ENCODE measurements at places on chromosomes 11 and 22. TPM values are rescaled to one million over a fixed set of nuclear protein-coding genes. Genes with fewer than 3 reads are reported as not detected.

The SLC22A9 gene
- total RNA-seq = not detected

The CATSPERZ gene
- total RNA-seq = not detected

The SYT12 gene
- total RNA-seq = 0.13 TPM

The DDI1 gene
- not detected for total RNA-seq

DNA sequence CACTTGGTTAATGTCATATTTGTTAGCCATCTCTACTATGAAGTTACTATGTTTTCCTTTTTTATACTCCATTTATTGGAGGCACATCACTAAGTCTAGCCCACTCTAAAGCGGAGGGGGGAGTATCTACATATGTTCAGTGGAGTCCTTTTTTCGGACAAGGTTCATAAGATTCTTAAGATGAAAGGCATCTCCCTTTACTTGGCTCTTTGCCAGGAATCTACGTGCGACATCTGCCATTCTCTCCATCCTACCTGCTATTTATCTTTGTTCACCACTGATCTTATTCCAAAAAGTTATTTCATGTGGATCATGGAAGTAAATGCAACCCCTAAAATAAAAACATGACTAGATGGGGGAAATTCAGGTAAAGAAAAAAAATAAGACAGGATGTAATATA is 77.4 kb upstream of the YWHAH start:
- H3K36me3 ChIP-seq = peaks cover 3% of the 10 kb centered on the region
- no peaks in the 10 kb centered on the region for H3K27me3 ChIP-seq
- H3K4me3 ChIP-seq = no peak overlapping the region
- no peak for DNase-seq
- no peak overlapping the region for H3K27ac ChIP-seq

- H3K4me1 ChIP-seq = peaks cover 12% of the 10 kb centered on the region
- H3K36me3 ChIP-seq = no peaks in the 10 kb centered on the region
- H3K4me3 ChIP-seq = no peak overlapping the region
- no peak for DNase-seq
Measured at GRCh38 chr11:46050662-46051061, 70.6 kb downstream of the PHF21A start.

DNA sequence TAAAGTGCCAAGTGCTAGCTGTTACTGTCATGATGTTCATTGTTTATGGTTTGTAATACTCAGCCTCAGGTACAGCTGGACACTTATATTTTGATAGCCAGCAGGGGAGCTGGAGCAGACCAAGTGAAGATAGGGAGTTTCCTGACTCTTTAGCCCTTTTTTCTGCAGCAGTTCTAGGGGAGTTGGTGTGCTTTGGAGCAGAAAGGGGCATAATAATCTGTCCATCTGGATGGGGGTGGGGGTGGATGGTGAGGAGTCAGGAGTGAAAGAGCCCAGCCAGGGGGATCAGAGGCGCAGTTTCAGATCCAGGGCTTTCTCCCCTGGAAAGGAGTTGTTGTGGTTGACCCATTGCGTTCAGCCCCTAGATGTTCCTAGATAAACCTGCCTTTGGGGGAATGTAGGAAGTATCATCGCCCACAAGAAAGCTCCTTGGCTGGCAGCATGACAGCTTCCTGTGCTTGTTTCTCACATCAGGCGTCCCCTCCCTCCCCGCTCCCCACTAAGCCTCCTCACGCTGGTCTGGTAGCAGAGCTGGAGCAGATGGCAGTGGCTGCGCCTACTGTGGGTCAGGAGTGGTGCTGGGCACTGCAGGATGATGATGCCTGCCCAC is 41.9 kb downstream of the MED15 start:
- H3K27ac ChIP-seq = no peak overlapping the region
- no peak for DNase-seq
- peaks cover 21% of the 10 kb centered on the region for H3K4me1 ChIP-seq
- peaks cover 85% of the 10 kb centered on the region for H3K36me3 ChIP-seq
- no peak overlapping the region for H3K4me3 ChIP-seq

GRCh38 chr11:67490727-67491065 is 7.9 kb downstream of the AIP start:
- H3K36me3 ChIP-seq = peaks cover 57% of the 10 kb centered on the region
- no peak for DNase-seq
- H3K4me3 ChIP-seq = no peak overlapping the region
- H3K27ac ChIP-seq = no peak overlapping the region
- no peaks in the 10 kb centered on the region for H3K4me1 ChIP-seq

DNA sequence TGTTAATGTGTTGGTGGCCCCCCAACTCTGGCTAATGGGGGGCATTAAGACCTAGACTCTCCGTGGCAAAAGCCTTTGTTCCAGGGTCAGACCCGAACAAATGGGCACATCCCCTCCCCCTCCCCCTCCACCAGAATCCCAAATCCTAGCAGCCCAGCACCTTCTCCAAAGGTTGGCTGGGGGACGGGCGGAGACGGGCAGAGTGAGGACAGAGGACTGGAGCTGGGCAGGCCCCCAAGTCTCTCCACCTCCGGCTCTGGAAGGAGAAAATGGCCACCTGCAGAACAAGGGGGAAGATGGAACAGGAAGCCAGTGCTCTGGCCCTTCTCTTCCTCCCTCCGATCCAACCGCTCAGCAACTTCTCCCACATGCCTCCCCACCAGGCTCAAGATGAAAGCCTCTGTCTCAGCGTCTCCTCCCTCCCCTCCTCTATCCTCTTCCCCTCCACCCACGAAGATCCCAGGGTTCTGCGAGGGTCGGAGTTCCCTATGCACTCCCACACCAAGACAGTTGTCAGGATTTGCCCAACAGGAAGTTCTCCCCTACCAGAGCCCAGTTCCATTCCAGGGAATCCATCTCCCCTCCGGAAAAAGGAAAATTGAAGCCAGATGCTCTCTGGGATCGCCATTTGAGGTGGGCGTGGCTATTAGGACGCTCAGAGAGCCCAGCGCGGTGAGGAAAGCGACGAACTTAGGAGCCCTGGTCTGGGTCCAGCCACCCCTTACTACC is 20.1 kb downstream of the ADA2 start:
- H3K4me3 ChIP-seq = no peak overlapping the region
- H3K27ac ChIP-seq = no peak overlapping the region
- H3K4me1 ChIP-seq = no peaks in the 10 kb centered on the region
- no peak for DNase-seq
- H3K36me3 ChIP-seq = no peaks in the 10 kb centered on the region
